ENCODE measurements at places on chromosomes 7 and 10.

DNA sequence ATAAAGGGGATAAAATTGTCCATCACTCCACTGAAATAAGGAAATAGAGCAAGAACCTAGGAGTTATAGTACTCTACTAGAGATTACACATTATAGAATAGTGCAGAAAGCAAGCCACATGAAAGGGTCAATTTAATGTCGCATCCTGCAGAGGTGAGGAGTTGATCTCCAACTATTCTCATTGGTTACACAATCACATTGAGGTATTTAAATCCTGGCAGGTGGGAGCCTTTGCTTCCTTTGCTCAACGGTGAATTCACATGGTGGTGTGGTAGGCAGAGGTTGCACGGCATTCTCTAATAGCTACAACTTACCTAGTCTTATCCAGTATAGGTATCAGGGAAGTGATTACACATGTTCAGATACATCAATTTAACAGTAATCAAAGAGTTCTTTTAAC, 198.4 kb upstream of the TCF7L2 start:
- DNase-seq = no peak

GRCh38 chr7:50304911-50305582, 531 bp downstream of the IKZF1 start:
- DNase-seq = no peak

DNA sequence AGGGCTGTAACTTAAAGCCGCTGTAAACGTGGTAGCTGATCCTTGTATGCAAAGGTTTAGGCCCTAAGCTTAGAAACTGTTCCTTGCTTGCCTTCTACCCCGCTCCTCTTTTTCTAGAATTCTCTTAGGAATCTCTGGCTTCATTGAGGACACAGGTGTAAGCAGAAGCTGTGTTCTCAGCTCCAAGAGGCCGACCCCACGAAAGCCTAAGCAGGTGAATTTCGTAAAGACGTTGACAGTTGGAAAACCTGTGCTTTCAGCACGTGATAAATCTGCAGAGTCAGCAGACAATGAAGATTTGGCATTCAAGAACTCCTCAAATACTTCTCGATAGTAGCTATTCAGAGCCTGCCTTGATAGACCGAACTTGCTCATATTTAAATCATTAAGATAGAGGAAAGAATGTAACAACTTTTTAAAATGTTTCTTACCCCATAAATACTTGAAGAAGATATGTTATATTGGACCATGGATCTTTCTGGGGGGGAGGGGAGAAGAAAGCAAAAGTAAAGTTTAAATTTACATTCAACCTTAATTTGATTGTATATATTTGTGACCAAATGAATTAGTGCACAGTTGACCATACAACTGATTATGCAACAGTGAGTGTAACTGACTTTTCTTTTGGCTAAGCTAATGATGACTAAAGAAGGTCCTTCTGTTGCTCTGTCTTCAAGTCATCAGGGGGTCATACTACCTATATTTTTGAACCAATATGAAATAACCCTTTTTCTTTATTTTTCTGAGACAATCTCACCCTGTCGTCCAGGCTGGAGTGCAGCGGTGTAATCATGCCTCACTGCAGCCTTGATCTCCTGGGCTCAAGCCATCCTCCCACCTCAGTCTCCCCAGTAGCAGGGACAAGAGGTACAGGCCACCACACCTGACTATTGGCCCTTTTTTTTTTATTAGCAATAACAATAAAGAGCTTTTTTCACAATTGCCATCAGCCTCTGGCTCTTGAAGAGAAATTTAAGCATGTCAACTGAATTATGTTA, 1.2 kb upstream of the GDI2 start:
- DNase-seq = no peak

GRCh38 chr7:14040528-14040927, 51.1 kb upstream of the ETV1 start:
- DNase-seq = no peak

GRCh38 chr7:108210796-108211195, 80.6 kb upstream of the LAMB4 start:
- DNase-seq = no peak

- DNase-seq = no peak
Measured at GRCh38 chr10:78424723-78425122, 391.1 kb downstream of the RPS24 start.

GRCh38 chr7:72101444-72101843, 310.7 kb downstream of the CALN1 start:
- no peak for DNase-seq

- no peak for DNase-seq
Measured at GRCh38 chr7:44912775-44913347, 27.5 kb upstream of the PURB start.

GRCh38 chr10:120098232-120098930, 205.9 kb downstream of the SEC23IP start:
- DNase-seq = no peak

- no peak for DNase-seq
Measured at GRCh38 chr7:157003445-157003755, 7.1 kb downstream of the MNX1 start.

- DNase-seq = no peak
Measured at GRCh38 chr7:77631820-77632219, 64.4 kb upstream of the RSBN1L start.

GRCh38 chr10:117360994-117361667, 14.1 kb downstream of the PDZD8 start:
- no peak for DNase-seq

- no peak for DNase-seq
Measured at GRCh38 chr10:75187961-75188426, 22.6 kb upstream of the VDAC2 start.

DNA sequence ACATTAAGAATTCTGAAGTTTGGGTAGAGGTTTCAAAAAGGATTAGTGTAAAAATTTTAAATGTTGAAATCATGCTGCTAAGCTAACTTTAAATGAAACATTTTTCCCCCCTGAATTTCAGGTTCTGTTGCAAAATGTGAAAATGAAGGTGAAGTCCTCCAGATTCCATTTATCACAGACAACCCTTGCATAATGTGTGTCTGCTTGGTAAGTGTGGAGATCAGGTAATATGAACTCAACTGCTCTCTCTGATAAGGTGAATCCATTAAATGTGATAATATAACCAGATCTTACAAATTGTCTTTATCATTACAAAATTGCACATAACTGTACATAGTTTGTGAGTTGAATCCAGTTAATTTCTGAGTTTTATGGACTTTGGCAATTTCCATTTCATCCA, 1.4 kb downstream of the BMPER start:
- DNase-seq = no peak

GRCh38 chr10:48652344-48652743, 32.3 kb upstream of the WDFY4 start:
- DNase-seq = no peak

DNA sequence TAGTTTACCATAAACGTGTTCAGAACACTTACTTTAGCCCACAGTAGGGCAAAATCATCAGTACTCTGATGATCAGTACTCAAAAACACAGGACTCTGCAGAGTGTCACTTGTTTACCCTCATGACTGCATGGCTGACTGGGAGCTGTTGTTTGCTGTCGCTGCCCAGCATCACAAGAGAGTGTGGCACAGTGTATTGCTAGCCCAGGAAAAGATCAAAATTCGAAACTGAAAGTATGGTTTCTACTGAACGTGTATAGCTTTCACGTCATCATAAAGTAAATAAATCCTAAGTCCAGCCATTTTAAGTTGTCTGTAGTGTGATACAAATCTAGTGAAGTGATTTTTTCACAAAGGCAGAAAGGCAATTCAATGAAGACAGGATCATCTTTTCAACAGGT, 184.6 kb downstream of the RAMP3 start:
- DNase-seq = no peak

DNA sequence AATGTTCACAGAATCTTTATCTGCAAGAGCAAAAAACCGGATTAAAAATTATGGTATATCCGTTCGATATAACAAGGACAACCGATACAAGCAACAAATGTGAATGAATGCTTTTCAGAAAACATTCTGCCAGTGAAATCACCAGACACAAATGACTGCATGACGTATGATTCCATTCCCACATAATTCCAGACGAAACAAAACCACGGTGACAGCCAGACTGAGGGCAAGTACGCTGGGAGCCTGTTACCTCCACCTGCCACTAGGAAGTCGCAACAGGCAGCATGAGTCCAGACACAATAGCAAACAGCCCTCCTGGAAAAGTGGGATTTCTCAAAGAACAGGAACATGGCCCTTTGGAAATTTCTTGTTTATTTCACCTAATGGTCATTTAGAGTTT, 41.7 kb downstream of the MAD1L1 start:
- no peak for DNase-seq

DNA sequence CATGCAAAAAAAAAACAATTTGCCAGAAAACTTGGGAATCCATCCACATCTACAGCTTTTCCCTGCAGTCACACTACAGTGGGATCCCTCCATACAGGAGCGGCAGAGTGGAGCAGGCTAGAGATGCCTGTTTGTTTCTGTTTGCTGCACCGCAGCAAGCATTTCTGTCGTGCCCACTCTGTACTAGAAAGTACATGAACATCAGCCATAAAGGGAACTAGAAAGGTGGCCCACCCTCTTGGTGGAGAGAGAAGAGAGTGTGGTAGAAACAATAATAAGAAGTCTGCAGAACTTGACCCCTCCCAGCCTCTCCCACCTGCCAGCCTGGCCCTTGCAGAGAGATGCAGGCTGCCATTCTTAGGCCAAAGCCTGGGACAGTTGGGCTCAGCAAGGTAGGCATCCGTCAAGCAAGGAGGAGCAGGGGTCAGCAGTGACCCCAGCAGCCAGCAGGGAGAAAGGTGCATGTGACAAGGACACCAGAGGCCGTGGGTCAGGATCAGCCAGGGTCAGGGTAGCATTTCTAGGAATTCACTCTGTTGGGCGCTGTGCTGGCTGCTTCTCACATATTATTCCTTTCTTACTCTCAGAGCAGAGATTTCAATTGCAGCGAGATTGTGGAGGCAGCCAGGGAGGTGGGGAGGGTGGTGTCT, 171.8 kb downstream of the EGFR start:
- DNase-seq = no peak

DNA sequence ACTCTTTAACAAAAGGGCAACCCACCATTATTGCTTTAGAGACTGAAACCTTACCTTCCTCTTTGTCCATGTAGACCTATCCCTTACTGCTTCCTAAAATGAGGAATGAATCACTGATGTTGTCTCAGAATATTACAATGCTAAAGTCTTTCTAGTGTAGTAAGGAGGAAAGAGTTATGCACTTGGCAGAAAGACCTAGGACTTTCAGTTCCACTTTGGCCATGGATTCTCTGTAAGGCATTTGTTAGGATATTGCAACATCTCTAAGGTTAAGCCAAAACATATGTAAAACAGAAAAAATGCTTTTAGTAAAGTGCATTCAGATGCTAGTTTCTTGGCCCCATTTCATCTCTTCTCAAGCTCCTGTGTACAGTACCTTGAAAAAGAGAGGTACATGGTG, 230.9 kb downstream of the PARD3 start:
- peak; percentile 88 for DNase-seq

- DNase-seq = peak; percentile 1
Measured at GRCh38 chr7:145848691-145849090, 267.9 kb upstream of the CNTNAP2 start.

DNA sequence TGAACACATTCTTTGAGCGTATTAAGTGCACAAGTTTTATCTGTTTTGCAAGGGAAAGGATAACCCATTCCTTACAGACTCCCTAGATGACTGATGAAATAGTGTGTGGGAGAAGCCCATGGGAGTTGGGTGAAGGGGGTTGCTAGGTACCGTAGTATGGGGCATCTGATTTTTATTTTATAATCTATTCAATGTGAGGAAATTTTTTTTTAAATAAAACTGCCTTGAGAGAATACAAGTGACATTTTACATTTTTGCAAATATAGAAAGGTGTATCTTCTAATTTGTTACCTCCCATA, 1.4 kb downstream of the BTAF1 start:
- DNase-seq = no peak

DNA sequence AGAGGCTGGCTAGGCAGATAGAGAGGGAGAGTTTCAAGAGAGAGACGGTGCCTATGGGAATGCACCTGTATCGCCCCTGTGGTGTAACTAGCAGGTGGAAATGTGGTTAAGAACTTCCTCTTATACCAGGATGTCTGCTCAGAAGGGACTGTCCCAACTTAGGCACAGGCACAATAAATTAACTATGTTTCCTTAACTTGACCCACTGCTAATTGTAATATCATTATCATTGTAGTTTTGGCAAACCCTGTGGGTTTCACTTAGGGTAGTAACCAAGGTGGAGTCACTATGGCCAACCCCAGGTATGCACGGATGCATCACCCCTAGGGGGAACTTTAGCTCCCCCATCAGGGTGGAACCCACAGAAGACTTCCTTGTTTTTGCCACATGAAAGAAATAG, 455.7 kb downstream of the DGKB start:
- DNase-seq = no peak

DNA sequence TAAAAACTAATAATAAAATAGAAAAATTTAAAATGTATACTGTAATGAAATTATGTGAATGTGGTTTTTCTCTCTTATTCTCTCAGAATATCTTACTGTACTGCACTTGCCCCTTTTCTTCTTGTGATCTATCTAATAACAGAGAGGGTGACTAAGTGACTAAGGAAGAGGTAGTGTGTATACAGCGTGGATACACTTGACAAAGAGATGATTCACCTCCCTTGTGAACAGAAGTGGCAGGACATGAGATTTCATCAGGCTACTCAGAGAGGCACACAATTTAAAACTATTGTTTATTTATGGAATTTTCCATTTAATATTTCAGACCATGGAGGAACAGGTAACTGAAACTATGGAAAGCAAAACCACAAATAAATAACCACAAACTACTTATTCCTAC, 806.6 kb upstream of the GHITM start:
- no peak for DNase-seq

Data from fibroblast of skin of left quadriceps (primary cell).